ENCODE measurements at places on chromosomes 3 and 15.

DNA sequence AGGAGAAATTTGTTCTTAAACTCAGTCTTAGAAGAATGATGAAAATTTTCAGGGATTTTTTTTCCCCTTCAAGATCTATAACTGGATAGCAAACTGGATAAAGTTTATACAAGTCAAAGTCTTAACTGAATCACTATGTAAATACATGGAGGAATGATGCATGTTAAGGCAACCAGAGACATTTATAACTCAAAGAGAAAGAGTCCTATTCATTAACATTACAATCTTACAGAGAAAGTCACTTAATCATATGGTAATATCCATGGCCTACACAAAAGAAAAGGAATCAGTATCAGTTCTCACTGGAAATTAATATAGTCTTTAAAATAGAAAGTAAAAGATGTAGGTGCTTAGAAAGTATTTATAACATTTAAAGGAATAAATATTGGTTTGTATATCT lies 869.1 kb downstream of the TBL1XR1 start:
- no peak for DNase-seq

GRCh38 chr3:53597136-53597915 lies 102.9 kb downstream of the CACNA1D start:
- DNase-seq: no peak

- no peak for DNase-seq
Measured at GRCh38 chr3:62558549-62559112, 185.3 kb upstream of the FEZF2 start.

DNA sequence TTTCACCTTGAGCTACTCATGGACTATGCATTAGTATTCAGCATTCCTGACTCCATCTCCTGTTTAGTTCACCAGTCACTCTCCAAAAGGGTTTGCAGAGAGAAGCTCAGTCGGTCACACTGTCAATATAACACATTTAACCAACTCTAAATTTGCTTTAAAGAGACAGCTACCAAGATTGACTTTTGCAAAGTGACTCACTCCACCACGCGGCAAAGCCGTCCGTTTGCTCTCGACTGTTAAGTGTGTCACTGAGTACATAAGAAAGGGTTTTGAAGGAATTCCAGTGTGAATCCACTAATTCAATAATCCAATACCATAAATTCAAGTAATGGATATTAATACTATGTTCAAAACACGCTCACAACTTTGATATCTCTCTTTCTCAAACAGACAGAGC lies 1006.7 kb upstream of the NR2F2 start:
- DNase-seq: no peak

DNA sequence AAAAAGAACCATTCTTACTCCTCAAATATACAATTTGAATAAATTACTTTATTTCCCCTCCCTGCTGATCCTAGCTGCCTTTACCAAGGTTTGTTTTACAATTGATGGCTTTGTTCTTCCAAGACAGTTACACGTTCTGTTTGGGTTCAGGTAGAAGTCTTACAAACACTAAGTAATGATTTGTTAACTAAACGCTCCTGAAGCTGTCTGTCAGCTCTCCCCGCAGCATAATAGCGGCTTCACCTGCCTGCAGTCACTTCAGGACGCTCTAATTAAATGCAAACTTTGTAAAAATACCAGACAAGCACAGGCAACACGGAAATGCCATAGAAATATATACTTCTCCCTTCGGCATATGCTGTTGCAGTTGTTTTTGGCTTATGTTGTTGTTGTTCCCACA lies 176.4 kb upstream of the MDFIC2 start:
- no peak for DNase-seq

- no peak for DNase-seq
Measured at GRCh38 chr15:58585693-58586443, 154.1 kb downstream of the LIPC start.

GRCh38 chr3:191262650-191263049 lies 63.6 kb downstream of the OSTN start:
- no peak for DNase-seq

GRCh38 chr3:50371133-50371685 lies 11.9 kb upstream of the TMEM115 start:
- DNase-seq: no peak

DNA sequence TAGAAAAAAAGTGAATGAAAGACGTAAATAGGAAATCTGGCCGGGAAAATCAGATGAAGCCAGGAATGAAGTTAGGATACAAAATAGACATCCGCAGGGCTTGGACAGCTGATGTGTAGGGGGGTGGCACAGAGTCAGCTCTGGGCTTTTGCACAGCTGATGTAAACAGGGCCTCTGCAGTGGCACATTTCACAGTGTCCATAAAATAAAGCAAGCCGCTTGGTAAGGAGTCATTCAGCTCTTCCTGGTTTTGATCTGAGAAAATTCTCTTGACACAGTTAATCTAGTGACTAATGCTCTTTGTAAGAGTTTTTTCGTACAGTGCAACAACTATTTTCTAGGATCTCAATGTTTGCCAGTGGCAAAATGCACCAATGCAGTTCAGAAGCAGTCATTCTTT lies 153.3 kb downstream of the USP13 start:
- no peak for DNase-seq

DNA sequence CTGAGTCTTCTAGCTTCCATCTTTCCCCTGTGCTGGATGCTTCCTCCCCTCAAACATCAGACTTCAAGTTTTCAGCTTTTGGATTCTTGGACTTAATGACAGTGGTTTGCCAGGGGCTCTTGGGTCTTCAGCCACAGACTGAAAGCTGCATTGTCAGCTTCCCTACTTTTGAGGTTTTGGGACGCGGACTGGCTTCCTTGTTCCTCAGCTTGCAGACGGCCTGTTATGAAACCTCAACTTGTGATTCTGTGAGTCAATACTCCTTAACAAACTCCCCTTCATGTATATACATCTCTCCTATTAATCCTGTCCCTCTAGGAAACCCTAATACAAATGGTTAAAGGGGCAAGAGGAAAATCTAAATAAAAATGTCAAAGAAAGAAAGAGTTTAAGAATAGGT lies 100.1 kb downstream of the ABI3BP start:
- no peak for DNase-seq

- no peak for DNase-seq
Measured at GRCh38 chr3:132753946-132754345, 31.7 kb upstream of the NPHP3 start.

All from hindlimb muscle (tissue), 1 donor.